A172 (cell line): ENCODE measurements at places on chromosomes 6 and 20.

- DNase-seq, result no peak
Measured at GRCh38 chr6:98958776-98959175, 11.0 kb upstream of the FBXL4 start.

- no peak for DNase-seq
Measured at GRCh38 chr6:90605749-90606340, 19.0 kb upstream of the MAP3K7 start.

- no peak for DNase-seq
Measured at GRCh38 chr6:34106421-34106820, 39.5 kb downstream of the GRM4 start.

DNA sequence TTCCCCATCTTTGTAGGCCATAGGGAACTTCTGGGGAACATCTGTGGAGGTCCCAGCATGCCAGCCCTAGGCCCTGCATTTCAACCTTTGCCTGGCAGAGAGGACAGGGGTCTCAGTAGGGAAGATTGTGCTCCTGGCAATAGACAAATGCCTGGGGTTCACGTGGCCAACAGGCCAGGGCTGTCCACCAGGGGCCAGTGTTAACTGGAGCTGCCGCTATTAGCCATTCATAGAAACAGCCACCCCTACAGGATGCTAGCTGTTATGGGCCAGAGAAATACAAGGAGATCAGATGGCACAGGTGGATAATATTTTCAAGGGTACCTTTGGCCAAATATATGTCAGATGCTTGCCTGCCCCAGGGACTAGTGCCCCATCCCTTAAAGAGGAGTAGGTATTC, 932.9 kb downstream of the QKI start:
- no peak for DNase-seq

GRCh38 chr20:18678549-18679419, 90.9 kb downstream of the DTD1 start:
- DNase-seq, result no peak

DNA sequence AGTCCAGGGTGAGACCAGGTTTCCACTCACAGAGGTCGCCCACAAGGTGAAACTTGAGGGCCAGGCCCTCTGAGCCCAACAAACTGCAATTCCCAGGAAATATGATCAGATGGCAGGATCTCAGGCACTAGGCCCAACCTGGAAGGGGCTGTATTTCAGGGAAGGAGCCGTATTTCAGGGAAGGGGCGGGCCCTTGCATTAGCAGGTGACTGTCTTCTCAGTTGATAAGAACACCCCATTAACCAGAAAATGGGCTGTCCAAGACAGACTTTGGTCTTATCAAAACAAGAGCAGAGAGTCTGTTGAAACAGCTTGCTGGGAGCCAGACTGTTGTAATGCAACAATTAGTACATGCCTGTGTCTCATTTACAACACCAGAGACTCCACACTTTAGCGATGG, 10.9 kb upstream of the BNIP5 start:
- DNase-seq, result no peak

GRCh38 chr6:110784610-110784979, 30.7 kb downstream of the CDK19 start:
- DNase-seq, result no peak
